Kidney epithelial cell (primary cell): ENCODE measurements at places on chromosomes 2 and 18.
A peak's percentile ranks its signal among the peaks of the same experiment; 100 is the strongest.

- DNase-seq: no peak
Measured at GRCh38 chr2:192412394-192412793, 217.7 kb upstream of the TMEFF2 start.

DNA sequence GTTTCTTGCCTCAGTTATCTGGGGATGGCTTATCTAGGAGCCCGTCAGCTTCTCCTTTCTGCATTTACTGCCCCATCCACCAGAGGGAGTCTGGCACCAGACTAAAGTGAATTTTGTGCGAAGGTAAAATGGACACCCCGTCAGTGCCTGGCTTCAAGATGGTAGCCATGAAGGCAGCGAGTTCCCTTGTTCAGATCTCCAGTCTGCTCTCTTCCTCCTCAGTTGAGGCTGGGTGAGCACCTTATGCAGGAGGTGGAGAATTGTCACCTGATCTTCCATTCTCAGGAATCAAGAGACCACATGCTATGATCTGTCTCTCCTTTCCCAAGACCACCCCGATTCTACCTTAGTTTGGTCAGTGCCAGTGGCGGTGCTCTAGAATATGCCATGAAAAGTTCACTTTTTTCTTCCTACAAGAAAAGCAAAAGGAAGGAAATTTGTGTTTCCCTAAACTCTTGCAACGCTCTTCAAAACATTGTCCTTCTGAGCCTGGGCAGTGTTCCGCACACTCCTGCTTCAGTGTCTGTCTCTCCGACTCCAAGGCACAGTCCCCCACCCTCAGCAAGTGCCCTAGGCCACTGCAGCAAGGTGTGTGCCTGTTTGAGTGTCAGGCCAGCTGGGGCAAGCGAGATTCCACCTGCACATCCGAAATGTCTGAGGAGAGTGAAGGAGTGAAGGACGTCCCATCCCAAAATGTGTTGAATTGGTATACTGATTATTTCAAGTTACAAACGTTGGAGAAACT lies 168.6 kb downstream of the SS18 start:
- no peak for DNase-seq

GRCh38 chr18:55435592-55435991 lies 152.4 kb downstream of the TCF4 start:
- DNase-seq: no peak

DNA sequence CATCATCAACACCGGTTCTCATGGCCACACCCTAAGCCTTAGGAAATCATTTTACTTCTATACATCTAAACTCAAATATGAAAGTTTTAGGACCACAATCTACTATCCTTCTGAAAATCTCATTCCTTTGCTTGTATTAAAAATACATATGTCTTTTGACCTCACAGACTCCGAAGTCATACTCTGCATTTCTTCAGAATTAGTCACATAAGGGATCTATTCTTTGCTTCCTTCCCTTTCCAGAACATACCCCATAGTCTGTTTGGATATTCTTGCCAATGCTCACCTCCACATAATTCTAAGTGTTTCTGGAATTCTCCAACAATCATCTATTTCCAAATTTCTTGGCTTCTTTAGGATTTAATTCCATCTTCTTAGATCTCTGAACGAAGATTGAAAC lies 14.2 kb upstream of the DSG1 start:
- no peak for DNase-seq

DNA sequence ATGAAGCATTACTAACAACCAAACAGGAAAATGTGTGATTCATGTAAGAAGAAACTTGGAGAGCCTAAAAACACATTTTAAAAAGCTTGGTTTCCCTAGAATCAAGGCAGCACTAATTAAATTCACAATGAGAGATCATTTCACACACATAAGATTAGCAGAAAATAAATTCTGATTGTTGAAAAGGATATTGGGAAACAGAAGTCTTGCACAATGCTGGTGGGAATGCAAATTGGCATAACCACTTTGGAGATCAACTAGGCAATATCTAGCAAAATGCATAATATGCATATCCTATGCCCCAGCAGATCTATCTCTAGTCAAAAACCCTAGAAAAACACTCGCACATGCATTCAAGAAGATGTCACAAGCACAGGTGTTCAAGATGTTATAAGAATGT lies 75.3 kb upstream of the SIX3 start:
- no peak for DNase-seq

- DNase-seq: no peak
Measured at GRCh38 chr2:163417596-163418337, 318.0 kb downstream of the FIGN start.

DNA sequence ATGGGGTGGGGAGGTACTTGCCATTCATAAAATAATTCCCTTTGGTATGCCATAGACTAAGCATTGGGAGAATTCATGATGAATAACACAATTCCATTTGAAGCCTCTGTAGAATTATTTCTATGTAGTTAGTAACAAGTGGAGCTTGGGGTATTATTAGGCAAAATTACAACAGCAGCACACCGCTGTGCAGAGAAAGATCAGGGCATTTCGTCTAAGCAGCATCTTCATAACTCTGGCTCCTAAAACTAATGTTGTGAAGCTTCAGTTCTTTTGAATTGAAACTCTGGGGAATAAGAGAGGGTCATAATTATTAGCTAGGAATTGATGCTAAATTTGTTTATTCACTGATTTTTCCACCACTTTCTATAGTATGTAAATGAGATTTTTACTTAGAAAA lies 630.7 kb downstream of the DCC start:
- DNase-seq: no peak

DNA sequence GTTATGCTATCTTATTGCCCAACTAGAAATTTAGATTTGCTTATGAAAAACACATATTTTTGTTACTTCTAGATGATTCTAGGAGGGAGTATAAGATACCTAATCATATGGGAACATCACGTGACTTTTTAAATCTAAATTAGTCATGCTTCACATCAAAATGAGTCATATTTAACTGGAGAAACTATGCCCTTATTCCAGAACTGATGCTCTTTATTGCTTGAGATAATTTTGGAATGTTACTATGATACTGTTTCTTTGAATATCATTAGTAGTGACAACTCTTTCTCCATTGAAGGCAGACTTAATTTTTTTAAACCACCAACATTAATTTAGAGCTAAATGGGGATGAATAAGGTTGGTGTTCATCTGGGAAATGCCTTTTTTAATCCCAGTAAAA lies 19.9 kb upstream of the ELAC1 start:
- no peak for DNase-seq

DNA sequence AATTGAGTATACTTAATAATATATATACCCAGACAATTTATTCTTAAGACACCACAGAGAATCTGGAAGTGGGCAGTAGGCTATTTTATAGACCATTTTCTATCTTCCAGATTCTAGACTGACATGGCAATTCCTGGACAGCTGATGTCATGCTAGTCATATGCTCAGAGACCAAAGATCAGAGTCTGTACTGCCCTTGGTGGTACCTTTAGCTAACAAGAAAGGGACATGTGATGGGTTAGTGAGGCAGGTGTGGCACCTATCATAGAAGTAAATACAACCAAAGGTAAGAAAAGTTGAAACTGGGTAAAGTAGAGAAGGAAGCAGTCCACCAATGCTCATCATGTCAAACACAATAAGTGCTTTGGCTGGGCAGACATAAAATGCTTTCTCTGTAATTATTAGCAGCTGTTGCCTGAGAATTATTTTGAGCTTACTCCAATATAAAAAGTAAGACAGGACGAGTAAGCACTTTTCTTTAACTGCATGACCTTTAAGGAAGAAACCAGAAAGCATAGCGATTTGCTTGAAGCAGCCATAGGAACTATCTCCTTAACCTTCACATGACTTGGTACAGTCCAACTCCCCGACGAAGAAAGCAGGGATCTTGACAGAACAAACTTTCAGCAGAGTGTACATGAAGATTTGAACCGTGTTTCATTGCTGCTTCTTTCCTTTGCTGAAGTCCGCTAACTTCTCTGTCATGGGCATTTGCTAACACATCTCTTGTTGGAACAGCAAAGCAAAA lies 47.1 kb downstream of the SLC40A1 start:
- no peak for DNase-seq

- no peak for DNase-seq
Measured at GRCh38 chr18:59834267-59834666, 65.5 kb upstream of the PMAIP1 start.

DNA sequence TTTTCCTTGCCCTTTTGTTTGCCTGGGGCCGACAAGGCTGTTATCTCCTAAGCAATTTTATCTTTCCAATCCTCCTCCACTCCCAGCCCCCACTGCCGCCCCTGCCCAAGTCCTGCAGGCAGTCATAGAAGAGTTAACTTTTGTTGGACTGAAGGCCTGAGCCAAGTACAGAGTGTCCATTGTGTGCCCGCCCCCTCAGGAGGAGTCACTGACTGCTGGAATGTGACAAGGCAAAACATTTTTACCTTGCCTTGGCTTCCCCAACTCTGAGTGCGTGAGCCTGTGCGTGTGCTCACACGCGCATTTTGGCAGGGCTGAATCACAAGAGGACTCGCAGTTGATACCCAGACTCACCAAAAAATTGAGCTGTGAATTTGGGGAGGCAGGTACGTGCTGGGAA lies 16.2 kb downstream of the SETBP1 start:
- no peak for DNase-seq

DNA sequence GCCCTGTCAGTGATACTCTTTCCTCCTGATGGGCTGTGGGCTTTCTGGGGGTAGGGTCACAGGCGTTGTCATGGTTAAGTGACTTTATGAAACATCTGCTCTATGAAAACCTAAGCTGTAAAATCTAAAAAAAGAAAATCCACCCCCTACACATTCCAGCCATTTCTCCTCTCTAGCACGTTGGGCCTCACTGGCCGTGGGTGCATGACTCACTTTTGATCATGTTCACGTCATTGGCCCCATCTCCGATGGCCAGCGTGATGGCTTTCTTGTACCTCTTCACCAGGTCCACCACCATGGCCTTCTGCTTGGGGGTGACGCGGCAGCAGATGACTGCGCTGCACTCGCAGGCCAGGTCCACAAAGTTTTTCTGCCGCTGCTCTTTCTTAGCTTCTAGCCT lies 39.3 kb upstream of the NARS1 start:
- DNase-seq: peak; percentile 12

GRCh38 chr2:117703858-117704257 lies 110.6 kb upstream of the DDX18 start:
- no peak for DNase-seq

DNA sequence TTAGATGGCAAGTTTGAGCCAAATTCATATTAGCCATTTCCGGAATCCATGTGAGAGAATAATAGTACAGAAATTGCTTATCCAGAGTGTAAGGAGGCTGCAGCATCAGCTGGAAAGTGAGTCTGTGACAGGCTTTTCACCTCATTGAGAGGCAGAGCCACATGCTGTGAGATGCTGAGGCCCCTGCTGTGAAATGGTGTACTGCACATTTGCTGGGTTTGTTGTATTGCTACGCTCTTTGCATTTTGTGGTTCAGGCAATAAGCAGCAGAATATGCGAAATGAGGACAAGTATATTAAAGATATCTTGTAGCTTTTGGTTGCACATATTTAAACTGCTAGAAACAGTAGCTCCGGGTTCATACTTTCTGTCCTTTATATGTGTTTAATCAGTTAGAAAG lies 37.0 kb downstream of the NABP1 start:
- no peak for DNase-seq

DNA sequence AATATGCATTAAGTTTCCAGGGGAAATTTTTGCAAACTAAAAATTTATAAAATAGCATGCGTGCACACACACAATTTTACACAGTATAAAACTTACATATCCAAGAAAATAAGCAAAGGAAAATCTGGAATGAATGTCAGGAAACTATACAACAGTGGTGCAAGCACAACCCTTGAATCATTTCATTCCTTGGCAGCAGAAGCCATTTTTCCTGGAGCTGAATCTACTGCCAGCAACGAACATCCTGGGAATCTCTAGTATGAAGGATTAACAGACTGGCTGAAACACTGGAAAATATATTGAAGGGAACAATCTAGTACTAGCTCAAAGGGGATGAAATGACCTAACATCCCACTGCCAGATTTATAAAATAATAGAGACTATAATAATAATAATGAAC lies 235.3 kb downstream of the DYM start:
- no peak for DNase-seq

DNA sequence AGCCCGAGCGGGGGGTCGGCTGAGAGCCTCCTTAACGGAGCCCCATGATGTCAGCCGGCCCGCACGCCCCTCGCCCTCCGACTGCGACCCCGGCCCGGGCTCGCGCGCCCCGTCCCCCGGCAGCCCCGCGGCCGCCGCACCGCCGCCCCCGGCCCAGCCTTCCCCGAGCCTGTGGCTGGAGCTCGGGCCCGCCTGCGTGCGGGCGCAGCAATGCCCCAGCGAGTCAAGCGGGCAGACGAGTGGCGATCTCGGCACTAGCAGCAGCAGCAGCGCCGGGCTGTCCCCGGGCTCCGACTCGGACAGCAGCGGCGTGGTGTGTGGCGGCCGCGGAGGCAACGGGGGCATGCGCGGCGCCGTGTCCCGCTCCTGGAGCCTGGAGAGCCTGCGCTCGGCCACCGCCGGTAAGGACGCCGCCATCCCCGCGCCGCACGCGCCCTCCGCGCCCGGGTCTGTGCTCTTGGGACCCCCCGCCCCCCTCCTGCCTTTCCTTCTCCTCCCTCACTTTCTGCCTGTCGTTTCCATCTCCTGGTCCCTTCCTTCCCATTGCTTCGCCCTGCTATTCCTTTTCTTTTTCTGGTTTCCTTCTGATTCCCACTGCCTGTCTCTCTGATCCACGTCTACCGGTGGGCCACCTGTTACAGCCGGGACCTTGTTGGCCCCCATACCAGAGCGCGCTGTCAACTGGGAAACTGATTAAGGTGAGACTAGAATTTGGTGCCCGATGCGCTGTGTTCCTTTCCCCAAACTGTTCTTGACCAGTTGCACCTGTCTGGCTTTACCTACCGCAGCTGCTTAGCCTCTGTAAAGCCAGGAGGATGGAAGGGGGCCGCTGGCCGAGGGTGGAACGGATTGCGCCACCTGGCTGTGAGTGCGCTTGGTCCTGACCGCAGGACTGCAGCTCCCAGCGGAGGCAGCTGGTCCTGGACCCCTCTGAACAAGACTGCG lies 127.4 kb downstream of the ARHGEF4 start:
- DNase-seq: no peak

DNA sequence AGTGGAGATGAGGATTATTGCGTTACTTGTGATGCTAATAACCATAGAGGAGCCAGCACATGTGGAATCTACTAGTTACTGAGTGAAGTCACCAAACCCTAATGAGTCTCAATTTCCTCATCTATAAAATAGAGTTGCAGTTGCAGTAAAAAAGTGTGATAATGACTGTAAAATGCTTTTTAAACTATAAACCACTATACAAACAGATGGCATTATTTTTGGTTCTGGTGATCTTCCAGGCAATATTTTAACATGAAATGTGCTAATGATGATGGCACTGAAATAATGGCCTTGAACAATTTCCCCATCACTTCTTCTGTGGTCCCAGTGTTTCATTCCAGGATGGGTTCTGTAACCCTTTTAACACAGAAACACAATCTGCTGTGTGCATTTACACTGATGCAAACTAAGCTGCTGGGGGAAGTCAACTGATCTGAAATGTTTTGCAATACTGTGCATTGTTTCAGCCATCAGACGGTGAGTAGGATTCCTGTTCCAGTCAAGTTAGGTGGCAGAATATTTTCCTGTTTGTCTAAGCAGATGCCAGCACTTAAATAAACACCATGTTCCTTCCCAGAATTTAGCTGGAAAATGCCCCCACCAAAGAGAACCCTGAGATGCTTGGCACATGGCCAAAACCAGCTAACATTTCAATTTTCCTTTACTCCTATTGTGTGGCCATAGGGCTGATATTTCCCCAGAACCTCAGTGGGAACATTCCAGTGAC lies 52.6 kb downstream of the TACR1 start:
- DNase-seq: no peak

GRCh38 chr2:118102433-118103082 lies 14.3 kb downstream of the INSIG2 start:
- DNase-seq: no peak

GRCh38 chr2:241110089-241110606 lies 8.1 kb upstream of the MTERF4 start:
- DNase-seq: no peak
